ENCODE measurements at places on chromosomes 4 and X. TPM values are rescaled to one million over a fixed set of nuclear protein-coding genes. Genes with fewer than 3 reads are reported as not detected.

GRCh38 chrX:101803451-101803850, 128.4 kb downstream of the ZMAT1 start:
- DNase-seq, result peak; percentile 21

GRCh38 chr4:1793496-1793840, 375 bp downstream of the FGFR3 start:
- DNase-seq, result no peak

GRCh38 chr4:2361366-2362265, 56.8 kb downstream of the ZFYVE28 start:
- no peak for DNase-seq

DNA sequence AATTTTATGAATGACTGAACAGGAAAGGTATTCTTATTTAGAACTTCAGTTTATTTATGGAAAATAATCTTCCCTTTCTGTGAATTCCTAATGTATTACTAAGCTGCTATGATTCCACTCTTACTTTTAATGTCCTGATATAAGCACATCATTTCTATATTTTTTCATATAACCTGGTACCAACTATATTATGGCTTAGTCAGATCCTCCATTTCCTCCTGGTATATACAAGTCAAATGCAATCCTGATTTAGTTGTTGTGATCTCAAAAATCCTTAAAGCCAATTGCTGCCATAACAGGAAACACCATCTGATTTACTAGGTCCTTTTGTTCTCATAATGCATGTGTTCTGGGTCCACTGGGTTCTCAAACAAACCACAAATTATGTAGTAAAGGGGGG, 26.8 kb downstream of the TRMT2B start:
- no peak for DNase-seq

GRCh38 chr4:85548116-85548515, 73.2 kb downstream of the ARHGAP24 start:
- DNase-seq, result no peak

DNA sequence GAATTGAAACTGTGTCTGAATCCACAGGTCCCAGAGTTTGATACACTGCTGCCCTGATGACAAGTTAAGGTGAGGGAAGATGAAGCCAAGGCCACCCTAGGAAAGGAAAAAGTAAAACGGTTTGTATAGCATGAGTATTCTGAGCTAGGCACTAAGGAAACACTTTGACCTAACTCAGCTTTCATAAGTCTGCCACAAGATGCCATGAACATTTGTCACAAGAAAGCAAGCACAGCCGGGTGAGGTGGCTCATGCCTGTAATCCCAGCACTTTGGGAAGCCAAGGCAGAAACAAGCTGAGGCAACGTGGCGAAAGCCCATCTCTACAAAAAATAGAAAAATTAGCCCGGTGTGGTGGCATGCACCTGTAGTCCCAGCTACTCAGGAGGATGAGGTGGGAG, 34.2 kb downstream of the ELOVL6 start:
- peak; percentile 61 for DNase-seq

The MAGEB1 gene
- not detected for total RNA-seq

The XAGE1A gene
- total RNA-seq, result not detected

The PPP2R2C gene
- 2.0 TPM for total RNA-seq

The CYLC1 gene
- not detected for total RNA-seq

Measured in myocyte (in vitro differentiated cells).